ENCODE measurements at places on chromosomes 5 and 9. TPM values are rescaled to one million over a fixed set of nuclear protein-coding genes. Genes with fewer than 3 reads are reported as not detected.

The DDX4 gene
- not detected for total RNA-seq

The FOCAD gene
- 38.4 TPM for total RNA-seq

The STC2 gene
- total RNA-seq, result 334 TPM

The F12 gene
- 1.0 TPM for total RNA-seq

The EQTN gene
- not detected for total RNA-seq

The SPINK4 gene
- total RNA-seq, result not detected

The PTPRD gene
- total RNA-seq, result 4.4 TPM

The SAPCD2 gene
- 3.4 TPM for total RNA-seq

The SV2C gene
- total RNA-seq, result 0.05 TPM

The PCDHB4 gene
- 4.1 TPM for total RNA-seq

The STKLD1 gene
- total RNA-seq, result 3.5 TPM

The PCDHA11 gene
- total RNA-seq, result 8.2 TPM

The EMB gene
- total RNA-seq, result 3.7 TPM

The ADAMTS16 gene
- total RNA-seq, result not detected

The GMCL2 gene
- total RNA-seq, result not detected

The GPX8 gene
- total RNA-seq, result 139 TPM

The SSNA1 gene
- total RNA-seq, result 57.4 TPM

The AK8 gene
- 2.1 TPM for total RNA-seq

The CREBRF gene
- total RNA-seq, result 22.3 TPM

The SPDL1 gene
- 40.4 TPM for total RNA-seq

The PLAC8L1 gene
- total RNA-seq, result 1.4 TPM
